ENCODE measurements at places on chromosomes 5 and 9. TPM values are rescaled to one million over a fixed set of nuclear protein-coding genes. Genes with fewer than 3 reads are reported as not detected.

- no peak for DNase-seq
Observed at GRCh38 chr9:37452611-37453010, 12.6 kb downstream of the ZBTB5 start.

- DNase-seq: no peak
Observed at GRCh38 chr9:99445920-99446319, 223.8 kb downstream of the SEC61B start.

DNA sequence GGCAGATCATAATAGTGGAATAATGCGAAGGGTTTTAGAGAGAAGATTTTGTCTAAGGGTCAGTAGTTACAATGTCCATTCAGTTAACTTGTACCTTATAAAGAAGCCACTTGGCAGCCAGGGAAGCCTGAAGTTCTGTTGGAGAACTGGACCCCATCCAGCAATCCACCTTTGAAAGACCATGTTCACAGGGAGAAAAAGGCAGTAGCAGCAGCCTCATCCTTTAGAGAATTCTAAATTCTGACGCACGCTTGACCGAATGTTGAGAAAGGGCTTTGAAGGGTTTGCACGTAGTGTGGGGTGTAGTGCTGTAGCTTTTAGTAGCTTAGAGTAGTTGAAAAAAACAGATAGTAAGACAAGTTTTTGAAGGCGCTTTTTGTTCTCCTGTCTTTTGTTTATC, 42.8 kb downstream of the MCCC2 start:
- no peak for DNase-seq

The SPATA6L gene
- 1.2 TPM for polyA plus RNA-seq
